Left forelimb (tissue), 1 donor: ENCODE measurements at places on chromosomes 2 and 18.

GRCh38 chr2:242098445-242099128, 229.1 kb downstream of the RTP5 start:
- no peak for DNase-seq

- DNase-seq = no peak
Observed at GRCh38 chr2:63054841-63055225, 4.2 kb downstream of the OTX1 start.

DNA sequence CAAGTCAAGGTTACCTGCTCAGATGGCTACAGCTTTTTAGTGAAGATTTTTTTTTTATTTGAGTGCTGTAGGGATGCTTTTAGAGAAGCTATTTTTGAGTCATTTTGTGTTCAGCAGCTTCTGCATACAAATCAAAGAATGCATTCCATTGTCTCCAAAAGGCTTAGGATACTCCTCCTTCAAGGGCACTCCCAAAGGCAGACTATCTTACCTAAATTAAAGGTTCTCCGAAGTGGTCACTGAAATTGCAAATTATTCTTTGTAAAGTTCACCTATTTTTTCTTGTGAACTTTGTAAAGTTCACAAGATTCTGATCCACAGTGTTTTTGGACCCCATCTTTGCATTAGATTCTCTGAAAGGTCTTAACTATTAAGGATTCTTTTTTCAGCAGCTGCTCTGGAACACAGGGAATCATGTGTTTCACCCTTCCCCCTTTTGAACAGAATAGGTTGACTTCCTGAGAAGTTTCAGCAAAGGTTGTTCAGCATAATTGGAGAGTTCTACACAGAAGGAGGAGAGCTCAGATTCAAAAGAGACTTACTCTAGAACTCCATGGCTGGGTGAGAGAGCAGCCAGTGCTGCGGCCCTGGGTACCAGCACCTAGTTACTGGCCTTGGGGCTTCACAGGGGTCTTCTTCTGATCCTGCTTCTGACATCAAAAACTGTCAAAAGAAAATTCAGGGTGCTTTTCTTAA, 14.5 kb downstream of the CLIP4 start:
- no peak for DNase-seq

DNA sequence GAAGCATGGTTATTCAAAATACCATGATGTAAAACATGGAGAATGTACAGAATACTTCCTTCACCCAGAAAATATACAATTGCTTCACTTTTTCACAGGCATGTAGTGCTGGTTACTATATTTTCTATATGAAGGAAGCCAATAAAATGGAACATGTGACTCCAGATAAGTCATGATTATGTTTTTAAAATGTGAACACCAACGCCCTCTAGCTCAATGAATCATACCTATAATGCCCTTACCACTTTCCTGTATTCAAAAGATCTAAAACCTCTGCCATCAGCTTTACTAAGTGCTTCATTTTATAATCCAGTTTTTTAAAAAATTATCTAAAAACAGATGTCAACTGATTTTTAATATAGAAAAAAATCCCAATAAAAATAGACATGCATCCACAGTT, 59.9 kb downstream of the SMAD2 start:
- no peak for DNase-seq

DNA sequence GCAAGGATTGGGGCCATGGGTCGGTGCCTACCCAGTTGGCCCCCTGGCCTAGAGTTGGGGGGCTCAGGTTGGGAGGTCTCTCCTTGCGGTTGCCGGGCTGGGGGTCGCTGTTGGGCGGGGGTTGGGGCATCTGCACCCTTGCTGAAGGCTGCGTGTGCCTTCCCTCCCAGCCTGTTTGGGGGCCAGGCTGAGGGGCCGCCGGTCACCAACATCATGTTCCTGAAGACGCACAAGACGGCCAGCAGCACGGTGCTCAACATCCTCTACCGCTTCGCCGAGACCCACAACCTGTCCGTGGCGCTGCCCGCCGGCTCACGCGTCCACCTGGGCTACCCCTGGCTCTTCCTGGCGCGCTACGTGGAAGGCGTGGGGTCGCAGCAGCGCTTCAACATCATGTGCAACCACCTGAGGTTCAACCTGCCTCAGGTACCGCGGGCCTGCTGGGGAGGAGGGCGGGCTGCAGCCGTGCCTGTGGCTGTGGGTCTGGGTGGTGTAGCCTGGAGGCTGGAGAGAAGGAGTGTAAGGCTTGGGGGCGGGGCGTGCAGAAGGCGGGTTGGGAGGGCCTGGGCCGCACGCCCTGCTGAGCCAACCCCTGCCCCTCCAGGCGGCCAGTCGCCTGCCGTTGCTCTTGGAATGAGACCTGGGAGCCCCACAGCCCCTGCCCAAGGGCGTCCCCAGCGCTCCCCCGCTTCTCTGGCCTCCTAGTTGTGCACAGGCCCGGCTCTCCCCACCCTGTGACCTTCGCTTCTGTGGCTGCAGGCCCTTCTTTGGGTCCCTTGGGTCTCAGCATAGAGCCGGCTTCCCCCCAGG, 7.2 kb upstream of the NEU4 start:
- DNase-seq = no peak

DNA sequence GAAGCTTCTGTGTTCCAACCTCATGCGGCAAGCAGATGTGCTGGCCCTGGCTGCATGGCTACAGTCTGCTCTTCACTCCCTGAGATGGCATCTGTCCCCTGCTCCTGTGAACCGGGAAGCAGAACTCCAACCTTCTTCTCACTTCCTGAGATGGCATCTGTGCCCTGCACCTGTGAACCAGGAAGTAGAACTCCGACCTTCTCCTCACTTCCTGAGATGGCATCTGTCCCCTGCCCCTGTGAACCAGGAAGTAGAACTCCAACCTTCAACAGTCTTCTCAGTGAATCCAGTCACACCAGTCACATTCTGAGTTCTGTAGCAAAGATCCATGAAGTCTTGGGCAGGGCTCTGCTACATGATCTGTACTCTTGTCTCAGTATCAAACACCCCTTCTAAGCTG, 887.2 kb upstream of the KLHL29 start:
- no peak for DNase-seq
